Effector memory CD8-positive, alpha-beta T cell (primary cell): ENCODE measurements at places on chromosomes 3 and 15.

- DNase-seq, result no peak
These were observed 127.3 kb upstream of the PRICKLE2 start for GRCh38 chr3:64352639-64352992.

GRCh38 chr15:42274702-42274989 lies 1.4 kb upstream of the TMEM87A start:
- DNase-seq, result no peak

GRCh38 chr3:175153595-175153994 lies 294.5 kb downstream of the NAALADL2 start:
- DNase-seq, result no peak

- DNase-seq, result no peak
These were observed 62.4 kb upstream of the SLC24A5 start for GRCh38 chr15:48058371-48058770.

GRCh38 chr3:153679714-153680113 lies 441.5 kb upstream of the ARHGEF26 start:
- DNase-seq, result no peak

DNA sequence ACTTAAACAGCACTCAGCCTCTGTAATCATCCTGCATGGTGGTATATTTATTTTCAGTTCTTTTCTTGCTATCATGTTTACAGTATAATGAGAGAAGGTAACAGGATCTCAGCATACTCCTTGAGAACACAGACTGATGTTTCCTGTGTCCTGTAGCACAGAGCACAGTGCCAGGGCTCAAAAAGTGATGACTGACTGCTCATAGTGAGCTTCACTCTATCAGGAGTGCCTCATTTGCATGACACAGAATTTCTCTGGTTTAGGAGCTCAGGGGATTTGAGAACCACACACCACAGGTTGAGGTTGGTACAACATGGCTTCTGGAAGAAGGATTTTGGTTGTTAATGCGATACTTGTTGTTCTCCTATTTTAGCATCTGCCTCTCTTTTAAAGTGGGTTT lies 68.5 kb upstream of the SLC2A2 start:
- no peak for DNase-seq
